ENCODE measurements at places on chromosomes 11 and 22.

DNA sequence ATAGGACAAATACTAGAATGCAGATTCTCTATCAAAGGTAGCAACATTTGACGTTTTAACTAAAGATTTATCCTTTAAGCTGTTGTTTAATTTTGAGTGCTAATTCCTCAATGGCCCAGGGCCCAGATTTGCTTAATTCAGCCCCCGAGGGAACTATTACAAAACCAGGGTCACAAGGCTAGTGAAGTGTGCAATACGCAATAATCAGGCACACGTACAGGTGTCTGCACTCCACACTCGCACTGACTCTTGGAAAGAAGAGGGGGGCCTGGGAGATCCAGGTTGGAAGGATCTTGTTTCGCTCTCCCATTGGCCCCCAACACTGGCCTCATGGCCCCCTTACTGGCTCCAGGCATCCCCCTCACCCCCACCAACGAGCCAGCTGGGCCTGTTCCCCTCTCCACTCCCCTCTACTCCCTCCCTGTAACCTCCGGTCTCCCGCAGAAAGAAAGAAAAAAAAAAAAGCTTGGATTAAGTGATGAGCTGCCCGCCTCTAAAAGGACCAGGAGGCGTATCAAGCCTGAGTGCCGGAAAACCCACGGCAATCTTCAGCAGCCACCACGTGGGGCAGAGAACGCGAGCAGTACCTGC, 2.2 kb upstream of the KIRREL3 start:
- no peak for DNase-seq

DNA sequence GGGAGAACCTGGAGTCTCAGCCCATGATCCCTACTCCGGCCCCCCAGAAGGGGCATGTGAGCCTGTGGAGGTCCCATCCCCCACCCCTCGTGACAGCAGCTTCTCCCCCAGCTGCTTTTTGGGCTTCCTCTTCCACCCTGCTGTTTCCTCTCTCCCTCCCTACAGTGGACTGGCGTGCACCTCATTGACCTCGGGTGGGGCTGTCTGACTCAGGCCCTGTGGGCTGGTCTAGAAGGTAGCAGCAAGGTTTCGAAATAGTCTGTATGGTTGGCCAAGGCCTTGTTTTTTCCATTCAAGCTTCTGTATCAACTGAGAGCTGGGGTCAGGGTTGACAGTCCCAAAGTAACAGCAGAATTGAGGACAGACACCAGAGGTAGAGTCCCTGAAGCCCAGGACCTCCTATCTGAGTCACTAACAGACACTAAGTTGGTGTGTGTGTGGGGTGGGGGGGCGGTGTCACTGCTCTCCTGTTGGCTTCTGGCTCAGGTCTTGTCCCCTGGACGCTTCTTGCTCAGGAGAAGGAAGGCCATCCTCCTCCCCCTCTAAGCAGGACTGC, 7.7 kb downstream of the SLC37A2 start:
- DNase-seq: no peak

DNA sequence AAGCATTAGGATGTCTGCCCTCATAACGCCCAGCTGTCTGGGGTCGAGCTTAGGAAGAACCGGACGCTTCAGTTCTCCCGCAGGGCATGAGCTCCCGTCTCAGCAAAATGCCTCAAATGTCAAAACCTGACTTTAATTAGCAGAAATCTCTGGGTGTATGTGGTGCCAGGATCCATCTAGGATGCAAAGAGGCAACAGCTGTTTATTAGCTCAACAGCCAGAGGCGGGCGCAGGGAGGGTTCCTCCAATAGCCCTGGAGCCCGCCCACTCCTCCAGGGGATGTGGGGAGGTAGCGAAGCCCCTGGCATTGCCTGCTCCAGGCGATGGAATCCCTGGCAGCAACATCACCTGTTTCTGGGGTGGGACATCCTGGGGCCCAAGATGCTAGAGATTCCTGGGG, 39.4 kb upstream of the RTL6 start:
- no peak for DNase-seq

GRCh38 chr11:75182664-75183063, 31.8 kb downstream of the SLCO2B1 start:
- no peak for DNase-seq

DNA sequence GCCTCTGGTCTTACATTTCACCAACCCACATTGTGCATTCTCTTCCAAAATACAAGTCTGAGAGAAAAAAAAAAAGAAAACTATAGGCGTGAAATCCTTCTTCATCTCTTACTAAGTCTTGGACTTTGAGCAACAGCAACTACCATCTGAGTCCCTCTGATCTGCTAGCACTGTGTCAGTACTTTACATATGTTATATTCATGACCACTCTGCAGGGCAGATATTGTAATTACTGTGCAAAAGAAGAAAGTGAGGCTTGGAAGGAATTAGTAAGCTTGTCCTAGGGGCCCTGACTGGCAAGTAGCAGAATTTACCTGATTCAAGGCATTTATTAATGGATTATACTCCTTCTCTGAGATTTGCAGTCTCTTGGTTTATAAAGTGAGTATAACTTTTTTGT, 52.7 kb upstream of the EED start:
- DNase-seq: no peak

- no peak for DNase-seq
Measured at GRCh38 chr11:88301488-88302140, 35.9 kb downstream of the CTSC start.

DNA sequence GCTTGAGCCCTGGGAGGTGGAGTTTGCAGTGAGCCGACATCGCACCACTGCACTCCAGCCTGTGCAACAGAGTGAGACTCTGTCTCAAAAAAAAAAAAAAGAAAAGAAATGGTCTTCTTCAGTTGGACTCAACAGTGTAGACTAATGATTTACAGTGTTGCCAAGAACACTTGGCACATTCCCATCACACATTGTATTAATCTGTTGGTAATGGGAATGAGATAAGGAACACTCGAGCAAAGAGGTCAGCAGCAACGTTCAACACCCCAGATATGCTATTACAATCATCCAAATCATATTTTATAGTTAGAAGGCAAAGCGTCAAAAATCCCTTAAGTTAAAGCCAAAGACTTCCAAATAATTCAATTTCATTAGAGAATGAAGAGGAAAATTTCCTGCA, 14.5 kb downstream of the CDON start:
- DNase-seq: no peak

DNA sequence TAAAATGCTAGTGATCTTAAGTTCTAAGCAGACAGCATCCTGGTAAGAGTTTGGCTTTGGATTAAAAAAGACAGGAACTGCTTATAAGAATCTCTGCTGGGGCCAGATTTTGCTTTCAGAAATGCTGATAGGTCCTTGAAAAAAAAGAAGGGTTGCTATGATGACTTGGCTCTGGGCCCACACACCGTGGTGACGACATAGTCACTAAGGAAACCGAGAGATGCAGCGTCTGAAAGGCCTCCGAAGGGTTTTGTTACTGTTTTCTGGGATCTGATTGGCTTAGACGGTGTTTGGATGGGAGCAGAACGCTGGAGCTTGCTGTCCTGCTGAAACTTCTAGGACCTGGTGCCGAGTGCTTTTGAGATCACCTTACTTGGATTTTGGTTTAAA, 8.4 kb downstream of the FAM118A start:
- DNase-seq: peak; percentile 71

GRCh38 chr11:103958475-103959215, 77.8 kb upstream of the DDI1 start:
- no peak for DNase-seq

All from activated CD4-positive, CD25-positive, alpha-beta regulatory T cell treated with anti-CD3 and anti-CD28 coated beads, Interleukin-2, amount 50 U/mL, for 72 hours (primary cell).